ENCODE measurements at places on chromosomes 11 and 22.

DNA sequence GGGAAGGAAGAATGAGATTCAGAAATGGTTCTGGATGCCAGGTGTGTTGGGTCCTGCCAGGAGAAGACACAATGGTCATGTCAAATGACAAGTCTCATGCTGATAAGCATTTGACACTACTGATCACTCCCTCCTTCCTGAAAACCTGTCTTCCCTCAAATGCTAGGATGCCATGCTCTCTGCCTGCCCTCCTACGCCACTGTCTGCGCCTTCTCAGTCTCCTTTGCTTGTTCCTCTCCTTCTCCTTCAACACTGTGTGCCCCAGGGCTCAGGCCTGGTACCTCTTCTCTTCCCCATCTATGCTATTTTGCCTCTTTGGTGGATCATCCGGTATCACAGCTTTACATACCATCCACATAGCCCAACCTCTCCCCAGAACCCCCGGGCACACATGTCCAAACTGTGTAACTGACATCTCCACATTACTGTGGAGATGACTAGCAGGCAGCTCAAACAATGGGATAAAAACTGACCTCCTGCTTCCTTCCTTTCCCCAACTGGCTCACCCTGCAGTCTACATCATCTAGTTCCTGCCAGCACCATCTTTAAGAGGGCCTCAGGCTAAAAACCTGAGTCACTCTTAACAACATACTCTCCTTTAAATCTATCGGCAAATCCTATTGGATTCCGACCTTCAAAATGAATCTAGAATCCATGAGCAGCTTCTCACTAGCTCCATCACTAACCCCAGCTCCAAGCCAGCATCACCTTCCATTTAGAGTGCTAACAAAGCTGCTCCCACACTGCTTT, 8.2 kb downstream of the AP1B1 start:
- no peak for DNase-seq

DNA sequence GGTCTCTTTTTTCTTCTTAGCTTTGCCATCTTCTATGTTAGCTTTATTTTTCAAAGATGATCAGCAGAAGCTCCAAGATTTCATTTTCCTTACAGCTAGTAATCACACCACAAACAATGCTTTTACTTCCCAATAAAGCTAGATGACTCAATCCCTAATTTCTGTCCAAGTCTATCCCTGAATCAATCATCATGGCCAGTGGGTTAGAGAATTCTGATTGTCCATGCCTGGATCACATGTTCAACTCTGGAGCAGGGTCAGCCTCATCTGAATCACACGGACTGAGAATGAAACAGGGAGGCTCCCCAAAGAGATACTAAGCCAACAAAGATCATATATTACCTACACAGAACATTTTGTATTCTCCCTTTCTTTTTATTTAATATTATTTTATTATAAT, 79.6 kb downstream of the BBOX1 start:
- DNase-seq, result peak; percentile 20

- DNase-seq, result peak; percentile 6
Observed at GRCh38 chr11:12989428-12990161, 19.5 kb upstream of the RASSF10 start.

GRCh38 chr11:13999704-14000103, 37.2 kb downstream of the SPON1 start:
- DNase-seq, result no peak

DNA sequence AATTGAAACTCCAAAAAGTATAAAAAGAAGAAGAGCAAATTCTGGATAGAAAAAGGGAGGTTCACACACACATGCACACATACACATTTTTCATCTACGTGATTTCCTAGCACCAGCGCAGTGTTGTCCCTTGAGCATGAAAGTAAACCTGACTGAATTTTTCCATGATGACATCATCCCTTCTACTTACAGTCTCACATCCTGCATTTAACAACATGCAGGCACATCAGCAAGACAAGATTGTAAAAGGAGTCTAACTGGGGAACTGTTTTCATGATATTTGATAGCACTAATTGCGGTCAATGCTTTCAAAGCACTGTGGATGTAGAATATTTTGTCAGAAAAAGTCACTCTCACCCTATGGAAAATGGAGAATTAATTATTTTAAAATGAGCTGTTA, 36.6 kb downstream of the GAS2 start:
- DNase-seq, result peak; percentile 88

- DNase-seq, result peak; percentile 88
Observed at GRCh38 chr22:39253435-39254070, 8.8 kb upstream of the PDGFB start.

DNA sequence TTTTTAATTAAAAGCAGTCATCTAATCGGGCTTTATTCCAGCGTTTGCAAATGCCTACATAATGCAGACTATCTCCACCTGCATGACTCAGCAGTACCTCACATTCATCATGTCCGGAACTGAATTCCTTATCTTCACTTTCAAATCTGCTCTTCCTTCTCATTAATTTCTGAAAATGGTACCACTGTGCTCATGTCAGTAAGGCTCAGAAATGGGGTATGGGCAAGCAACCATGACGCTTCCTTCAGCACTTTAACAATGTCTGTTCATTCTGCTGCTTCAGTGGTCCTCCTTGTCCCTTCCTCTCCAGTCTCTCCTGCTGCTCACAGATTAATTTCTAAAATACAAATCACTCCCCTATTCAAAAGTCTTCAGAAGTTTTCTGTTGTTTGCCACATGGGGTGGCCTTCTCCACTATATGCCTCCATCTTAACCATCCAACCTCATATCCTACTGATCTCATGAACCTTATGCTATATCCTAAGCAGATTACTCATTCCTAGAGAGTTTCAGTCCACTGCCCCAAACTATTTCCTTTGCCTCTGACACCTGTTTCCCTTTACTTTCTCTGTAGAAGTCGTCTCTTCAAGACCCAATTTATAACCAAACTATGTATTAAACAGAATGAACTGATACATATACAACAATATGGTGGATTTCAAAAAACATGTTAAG, 7.0 kb downstream of the GTF2H1 start:
- no peak for DNase-seq

DNA sequence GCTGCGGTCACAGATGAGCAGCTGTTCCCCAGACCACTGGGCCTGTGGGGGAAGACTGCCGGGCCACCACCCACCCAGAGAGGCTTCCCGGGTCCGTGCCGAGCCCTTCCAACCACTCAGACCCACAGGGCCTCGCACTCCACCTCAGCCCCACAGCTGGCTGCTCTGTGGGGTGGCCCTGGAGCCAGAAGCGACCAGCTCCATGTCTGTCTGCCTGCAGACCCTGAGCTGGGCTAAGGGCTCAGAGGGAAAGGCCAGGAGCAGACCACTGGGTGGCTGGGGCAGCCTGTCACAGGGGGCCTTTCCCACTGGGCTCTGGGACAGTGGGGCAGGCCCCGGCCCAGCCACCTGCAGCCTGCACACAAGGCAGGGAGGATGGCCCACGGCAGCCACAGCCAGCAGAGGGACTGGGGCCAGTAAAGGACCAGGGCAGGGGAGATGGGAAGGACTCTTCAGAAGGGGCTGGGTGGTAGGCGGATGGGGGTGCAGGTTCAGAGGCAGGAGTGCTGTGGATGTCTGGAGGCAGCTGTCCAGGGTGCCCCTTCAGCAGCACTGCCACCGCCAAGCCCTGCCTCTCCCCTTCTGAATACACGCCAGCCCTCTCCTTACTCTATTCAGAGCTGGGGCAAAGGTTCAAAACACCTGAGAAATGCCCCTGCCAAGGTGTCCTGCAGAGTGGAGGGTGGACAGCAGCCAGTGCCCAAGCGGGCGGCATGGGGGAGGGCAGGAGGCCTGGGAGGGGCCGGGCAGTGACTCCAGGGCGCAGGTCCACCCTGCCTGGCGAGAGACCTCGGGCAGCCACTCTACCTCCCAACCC, 32.2 kb downstream of the GNB1L start:
- DNase-seq, result no peak

DNA sequence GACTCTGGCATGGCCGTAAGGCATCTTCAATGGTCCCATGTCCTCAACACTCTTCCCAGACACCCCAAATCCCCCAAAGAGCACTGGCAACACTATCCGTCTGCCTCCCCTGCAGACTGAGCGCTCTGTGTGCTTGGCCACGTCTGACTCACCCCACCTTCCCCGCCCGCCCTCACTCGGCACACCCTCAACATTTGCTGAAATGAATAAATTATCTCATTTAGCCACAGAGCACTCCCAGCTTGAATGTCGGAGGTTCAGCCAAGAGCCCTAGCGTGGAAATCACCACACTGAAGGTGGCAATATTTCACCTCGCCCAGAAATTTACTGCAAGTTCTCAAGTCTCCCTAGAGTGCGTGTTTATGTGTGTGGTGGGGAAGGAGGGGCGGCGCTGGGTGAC, 46.6 kb upstream of the TCF20 start:
- DNase-seq, result peak; percentile 71

DNA sequence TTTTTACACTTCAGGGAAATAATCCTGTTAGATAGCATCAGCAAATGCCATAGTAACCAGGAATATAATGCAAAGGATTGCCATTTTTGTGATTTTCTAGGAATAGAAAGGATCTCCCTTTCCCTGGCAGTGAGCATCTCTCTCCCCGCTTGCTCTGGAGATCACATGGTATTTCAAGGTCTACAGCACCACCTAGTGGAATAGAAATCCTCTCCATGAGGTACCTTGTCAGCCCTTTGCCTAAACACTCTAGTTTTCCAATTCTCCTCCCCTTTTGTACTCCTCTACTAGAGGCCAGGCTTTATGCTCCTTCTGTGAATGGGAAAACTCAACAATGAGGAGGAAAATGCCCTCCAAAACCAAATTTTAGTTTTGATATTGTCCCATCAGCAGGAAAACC, 78.4 kb downstream of the XRRA1 start:
- peak; percentile 35 for DNase-seq

- no peak for DNase-seq
Observed at GRCh38 chr11:64720640-64721358, 2.2 kb downstream of the NRXN2 start.

- no peak for DNase-seq
Observed at GRCh38 chr11:130834886-130835285, 81.4 kb downstream of the SNX19 start.

DNA sequence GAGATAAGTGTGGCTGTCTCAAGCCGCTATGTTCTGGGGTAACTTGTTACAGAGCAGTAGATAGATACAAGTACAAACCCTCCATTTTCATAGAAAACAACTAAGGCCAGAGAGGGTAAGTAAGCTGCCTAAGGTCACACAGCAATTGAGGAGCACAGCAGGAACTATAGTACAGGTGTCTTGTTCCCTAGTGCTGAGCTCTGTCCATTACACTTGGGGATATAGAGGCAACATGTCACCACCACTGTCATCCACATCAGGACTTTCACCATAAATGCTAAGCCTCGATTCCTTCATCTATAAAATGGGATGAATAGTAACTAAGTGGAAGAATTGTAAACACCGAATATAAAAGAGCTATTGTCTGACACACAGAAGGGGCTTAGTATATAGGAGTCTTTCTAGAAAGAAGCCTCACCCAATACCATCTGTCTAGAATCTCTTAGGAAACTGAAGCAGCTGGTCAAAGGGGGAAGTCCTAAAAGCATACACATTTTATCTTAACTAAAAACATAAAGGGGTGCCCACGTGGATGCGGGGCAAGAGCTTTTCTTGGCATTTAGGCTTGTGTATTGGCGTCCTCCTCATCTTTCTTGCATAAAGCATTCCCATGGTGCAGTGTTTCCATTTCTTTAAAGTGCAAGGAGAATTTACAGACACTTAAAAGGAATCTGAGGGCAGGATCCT, 93.8 kb upstream of the ALX4 start:
- no peak for DNase-seq

DNA sequence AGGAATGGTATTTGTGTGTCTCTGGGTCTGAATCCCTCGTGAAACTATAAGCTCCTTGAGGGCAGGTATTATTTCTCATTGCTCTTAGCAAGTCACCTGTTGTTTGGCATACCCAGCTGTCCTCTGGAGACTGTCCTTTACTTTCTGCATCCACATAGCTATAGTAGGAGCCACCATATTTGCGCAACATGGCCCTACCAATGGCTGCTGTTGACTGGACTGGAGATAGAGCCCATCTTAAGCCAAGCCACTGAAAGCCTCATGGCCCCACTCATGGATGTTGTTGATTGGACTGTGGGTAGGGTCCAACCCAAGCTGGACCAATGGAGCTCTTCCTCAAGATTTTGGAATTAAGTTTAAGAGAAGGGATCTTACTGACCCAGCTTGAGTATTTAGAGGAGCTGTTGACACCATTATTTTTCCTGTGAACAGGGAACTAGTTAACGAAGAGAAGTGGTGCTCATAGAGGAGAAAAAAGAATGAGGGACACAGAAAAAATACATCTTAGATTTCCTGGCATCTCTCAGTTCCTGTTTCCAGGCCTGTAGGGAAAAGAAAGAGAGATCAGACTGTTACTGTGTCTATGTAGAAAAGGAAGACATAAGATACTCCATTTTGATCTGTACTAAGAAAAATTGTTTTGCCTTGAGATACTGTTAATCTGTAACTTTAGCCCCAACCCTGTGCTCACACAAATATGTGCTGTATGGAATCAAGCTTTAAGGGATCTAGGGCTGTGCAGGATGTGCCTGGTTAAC, 47.2 kb downstream of the LRRC74B start:
- DNase-seq, result no peak

DNA sequence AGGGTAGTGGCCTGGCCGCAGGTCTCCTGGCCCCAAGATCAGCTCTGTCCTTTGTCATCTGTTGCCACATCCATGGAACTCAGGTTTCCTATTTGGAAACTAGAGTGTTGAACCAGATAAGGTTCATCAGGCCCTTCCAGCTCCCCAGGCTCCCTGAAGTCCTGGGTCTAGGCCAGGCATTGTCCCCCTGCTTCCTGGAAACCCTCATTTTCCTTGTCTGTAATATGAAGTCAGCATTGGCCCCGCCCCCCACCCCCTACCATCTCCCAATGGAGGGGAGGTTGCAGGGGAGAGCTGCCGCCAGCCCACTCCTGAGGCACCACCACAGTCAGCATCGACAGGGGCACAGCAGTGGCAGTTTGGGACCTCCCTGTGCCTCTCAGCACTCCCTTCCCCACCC, 9.0 kb upstream of the MS4A10 start:
- DNase-seq, result no peak

GRCh38 chr11:75474878-75475766, 42.1 kb upstream of the KLHL35 start:
- peak; percentile 52 for DNase-seq

GRCh38 chr11:65685981-65686380, 23.3 kb upstream of the RELA start:
- DNase-seq, result peak; percentile 9

GRCh38 chr11:47338396-47339241, 13.9 kb downstream of the MYBPC3 start:
- DNase-seq, result no peak

- peak; percentile 7 for DNase-seq
Observed at GRCh38 chr22:49281467-49282340, 546.0 kb downstream of the BRD1 start.

- no peak for DNase-seq
Observed at GRCh38 chr22:43697894-43698293, 114.2 kb downstream of the EFCAB6 start.

GRCh38 chr11:132361011-132361550, 990.7 kb downstream of the NTM start:
- DNase-seq, result no peak

DNA sequence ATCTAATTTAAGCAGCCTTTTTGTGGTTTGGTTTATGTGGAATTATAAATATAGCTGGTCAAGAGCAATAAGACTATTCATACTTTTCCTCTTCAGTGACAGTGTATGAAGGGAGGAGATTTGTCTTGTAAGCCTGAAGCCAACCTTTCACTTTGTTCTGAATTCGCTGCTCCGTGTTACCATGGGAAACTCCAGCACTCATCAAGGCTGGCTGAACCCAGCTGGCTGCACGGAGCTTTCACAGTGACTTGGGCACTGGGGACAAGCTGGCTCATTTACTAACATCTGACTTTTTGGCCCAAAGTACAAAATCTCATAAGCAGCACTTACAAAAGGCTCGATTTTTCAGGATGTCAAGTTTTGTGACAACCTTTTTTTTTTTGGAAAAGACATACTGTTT, 120.4 kb upstream of the GRIA4 start:
- peak; percentile 10 for DNase-seq

Measured in fibroblast of lung (primary cell).